Hypothalamus (tissue), 51 donors: ENCODE measurements at places on chromosomes 1 and 21.
A peak's percentile ranks its signal among the peaks of the same experiment; 100 is the strongest.

DNA sequence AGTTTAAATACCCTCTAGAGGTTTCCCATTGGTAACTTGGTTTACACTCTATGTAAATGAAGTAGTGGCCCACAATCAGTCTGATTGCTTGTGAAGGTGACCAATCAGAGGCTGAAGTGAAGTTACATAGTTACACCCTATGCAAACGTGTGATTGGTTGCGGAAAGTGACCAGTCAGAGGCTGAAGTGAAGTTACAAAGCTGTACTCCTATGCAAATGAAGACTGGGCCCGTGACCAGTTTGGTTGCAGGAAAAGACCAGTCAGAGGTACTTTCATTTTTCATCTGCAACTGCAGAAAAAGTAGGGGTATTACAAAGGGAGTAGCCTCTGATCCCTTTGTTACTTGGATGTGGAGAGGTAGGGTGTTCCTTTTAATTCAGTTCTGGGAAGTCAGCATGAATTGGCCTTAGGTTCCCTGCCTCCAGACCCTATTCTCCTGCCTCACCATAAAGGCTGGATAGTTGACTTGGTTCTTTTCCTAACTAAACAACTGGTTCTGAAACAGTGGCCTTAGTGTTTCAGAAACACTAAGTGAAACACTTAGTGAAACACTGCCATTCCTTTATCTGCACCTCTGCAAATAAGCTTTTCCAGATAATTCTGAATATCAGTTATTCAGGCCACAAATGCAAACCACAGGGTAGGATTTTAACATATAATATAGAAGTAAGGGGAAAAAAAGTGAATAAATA, 39.3 kb downstream of the MAGI3 start:
- no peak for DNase-seq

GRCh38 chr21:14736162-14736561, 190.0 kb upstream of the SAMSN1 start:
- DNase-seq = no peak

DNA sequence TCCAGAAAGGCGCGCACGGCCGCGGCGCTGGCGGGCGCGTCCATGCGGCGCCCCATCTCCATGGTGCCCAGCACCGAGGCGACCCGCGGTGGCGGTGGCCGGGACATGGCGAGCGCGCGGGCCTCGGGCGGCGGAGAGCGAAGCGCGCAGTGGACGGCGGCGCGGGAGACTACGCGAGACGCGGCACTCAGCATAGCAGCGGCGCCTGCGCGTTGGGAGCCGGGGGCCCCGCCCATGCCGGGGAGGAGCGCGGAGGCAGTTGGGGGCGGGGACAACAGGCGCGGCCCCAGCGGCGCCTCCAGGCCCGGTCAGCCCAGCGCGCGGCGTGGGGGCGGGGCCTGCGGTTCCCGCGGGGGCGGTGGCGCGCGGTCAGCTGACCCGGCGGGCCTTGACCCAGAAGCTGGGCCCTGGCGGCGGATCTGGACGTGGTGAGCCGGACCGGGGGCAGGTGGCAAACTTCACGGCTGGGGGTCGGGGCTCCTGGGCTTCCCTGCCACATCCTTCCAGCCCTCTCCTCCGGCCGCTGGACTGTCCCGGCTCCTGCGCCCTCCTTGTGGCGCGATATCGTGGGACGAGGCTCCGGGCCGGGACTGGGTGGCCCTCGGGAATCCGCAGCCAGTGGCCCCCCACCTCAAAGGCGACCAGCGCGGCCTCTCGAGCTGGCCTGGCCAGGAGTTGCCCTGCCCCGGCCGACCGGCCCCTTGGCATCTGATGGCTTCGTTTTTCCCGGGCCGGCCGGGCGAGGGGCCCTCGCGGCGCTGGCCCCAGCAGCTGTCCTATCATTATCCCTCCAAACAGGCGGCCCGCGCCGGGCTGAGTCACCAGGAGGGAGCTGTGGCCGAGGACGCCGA, at the start of the genes AKR7A2 and SLC66A1:
TSS of gene AKR7A2 (minus strand) at position 214 of the 851 bp plus-strand sequence. CDS start at position 194, 20 bp downstream.
TSS of gene SLC66A1 (plus strand) at position 396 of the 851 bp plus-strand sequence. CDS start 5,352 bp downstream, outside the sequence.
- peak; percentile 80 for DNase-seq

DNA sequence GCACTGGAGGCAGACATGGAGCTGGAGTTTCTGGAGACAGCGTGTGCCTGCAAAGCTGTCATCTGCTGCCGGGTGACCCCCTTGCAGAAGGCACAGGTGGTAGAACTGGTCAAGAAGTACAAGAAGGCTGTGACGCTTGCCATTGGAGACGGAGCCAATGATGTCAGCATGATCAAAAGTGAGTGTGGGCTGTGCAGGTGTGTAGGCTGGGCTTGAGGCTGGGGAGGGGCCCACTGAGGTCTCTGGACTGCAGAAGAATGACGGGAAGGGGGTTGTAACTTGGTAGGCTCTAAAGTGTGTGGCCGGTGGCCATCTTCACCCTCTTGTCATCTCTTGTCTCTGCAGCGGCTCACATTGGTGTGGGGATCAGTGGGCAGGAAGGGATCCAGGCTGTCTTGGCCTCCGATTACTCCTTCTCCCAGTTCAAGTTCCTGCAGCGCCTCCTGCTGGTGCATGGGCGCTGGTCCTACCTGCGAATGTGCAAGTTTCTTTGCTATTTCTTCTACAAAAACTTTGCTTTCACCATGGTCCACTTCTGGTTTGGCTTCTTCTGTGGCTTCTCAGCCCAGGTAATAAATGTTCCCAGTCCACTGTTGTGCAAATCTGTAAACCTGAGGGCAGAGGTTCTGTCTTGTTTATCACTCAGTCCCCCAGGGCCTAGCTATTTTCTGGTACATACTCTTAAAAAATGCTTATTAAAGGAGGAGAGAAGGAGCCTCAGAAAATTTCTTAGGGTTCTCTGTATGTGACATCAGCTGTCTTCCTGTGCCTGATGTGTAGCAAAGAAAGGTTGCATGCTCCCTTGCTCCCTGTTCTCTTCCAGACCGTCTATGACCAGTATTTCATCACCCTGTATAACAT, 19.9 kb downstream of the ATP8B2 start:
- no peak for DNase-seq

- no peak for DNase-seq
These were observed 24.6 kb downstream of the SLC27A3 start for GRCh38 chr1:153799566-153800465.

DNA sequence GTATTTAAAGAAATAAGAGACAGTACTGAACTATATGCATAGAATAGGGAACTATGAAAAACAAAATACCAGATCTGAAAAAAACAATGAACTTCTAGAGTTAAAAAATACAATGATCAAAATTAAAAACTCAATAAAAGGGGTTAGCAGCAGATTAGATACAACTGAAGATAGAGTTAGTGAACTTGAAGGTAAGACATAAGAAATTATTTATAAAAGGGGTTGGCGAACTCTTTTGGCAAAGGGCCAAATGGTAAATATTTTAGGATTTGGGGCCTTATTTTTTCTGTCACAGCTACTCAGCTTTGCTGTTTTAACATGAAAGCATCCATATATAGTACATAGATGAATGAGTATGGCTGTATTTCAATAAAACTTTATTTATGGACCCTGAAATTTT, 111.4 kb downstream of the ST3GAL3 start:
- no peak for DNase-seq

DNA sequence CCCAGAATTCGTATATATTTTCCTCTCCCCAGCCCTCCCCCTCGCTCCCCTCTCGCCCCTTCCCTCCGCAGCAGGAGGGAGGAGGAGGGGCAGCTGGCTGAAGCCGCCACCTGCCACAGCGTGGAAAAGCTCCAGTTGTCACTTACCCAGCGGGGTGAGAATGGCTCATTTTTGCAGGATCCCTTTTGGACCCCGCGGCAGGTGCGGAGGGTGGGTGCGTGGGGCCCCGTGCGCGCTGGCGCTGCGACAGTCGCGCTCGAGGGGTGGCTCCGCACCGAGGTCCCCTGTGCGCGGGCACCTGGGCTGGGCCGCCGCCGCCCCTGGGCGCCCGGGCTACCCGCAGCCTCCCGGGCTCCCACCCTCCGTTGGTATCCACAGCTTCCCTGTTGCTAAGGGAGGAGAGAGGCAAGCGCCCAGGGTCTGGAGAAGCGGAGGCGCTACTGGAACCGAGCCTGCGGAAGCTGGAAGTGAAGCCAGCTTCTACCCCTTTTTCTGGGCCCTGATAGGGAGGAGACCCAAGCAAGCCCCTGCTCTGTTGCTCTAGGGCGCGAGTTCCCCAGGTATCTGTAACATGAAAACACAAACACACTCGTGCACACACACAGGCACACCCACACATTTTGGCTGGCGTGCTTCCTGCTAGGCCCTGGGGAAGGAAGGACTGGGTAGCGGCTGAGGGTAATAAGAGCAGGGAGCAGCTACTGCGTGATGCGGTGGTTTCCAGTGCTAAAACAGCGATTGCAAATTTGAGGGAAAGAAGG, at the start of gene ERICH3:
TSS of gene ERICH3 (minus strand) at position 442 of the 761 bp plus-strand sequence. CDS start at position 169, 273 bp downstream.
- no peak for DNase-seq

- DNase-seq = no peak
These were observed 1.3 kb downstream of the C8B start for GRCh38 chr1:56964349-56965017.

DNA sequence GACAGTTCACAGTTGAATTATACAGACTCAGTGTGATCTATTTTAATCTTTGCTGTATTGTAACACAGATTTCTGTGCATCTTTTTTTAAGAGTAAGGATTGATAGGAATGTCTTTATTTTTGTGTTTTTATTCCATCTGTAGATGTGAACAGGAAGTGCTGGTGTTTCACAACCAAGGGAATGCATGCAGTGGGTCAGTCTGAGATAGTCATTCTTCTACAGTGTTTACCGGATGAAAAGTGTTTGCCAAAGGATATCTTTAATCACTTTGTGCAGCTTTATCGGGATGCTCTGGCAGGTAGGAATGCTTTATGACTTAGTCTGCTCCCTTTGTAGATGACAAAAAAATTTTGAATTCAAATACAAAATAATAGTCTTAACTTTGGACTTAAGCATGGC, 84.5 kb downstream of the CC2D1B start:
- DNase-seq = no peak

GRCh38 chr1:25945761-25946160, 39.5 kb upstream of the STMN1 start:
- no peak for DNase-seq
